Renal pelvis (tissue), 12 donors: ENCODE measurements at places on chromosomes 11 and 22.
A peak's percentile ranks its signal among the peaks of the same experiment; 100 is the strongest.

DNA sequence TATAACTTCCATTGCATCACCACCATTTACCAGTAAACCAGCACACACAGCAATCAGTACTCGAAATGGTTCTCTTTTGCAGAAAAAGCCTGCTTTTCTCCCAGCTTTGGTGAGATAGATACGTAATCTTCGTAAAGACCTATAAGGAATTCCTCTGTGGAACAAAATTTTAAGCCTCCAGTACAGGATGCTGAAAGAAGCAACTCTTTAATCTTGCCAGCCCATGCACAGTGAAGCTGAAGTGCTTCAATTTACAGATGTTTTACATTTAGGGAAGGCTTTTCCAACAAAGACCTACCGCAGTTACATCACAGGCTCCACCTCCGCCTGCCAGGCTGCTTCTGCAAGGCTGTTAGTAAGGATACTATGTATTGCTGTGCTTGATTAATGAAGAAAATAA lies 1.9 kb downstream of the ELMOD1 start:
- no peak for DNase-seq

- no peak for DNase-seq
Observed at GRCh38 chr11:35274909-35275785, 136.2 kb downstream of the CD44 start.

GRCh38 chr22:47361247-47361646 lies 598.8 kb downstream of the TBC1D22A start:
- no peak for DNase-seq

DNA sequence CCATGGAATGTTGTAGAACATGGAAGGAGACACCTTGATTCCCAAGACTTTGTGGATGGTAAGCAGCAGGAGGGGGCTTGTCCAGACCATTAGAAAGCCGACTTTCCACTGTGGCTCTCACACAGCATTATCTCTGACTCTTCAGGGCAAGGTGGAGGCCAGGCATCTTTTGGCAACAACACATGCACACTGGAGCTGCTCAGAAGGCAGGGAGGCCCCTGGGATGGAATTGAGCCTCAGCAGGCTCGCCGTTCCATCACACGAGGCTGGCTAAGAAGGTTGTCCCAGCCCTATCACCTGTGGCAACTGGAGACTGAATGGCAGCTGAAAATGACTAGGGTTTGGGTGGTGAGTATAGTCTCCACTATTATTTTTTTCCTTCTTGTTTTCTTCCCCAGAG lies 76.3 kb upstream of the TMEM45B start:
- DNase-seq: no peak

DNA sequence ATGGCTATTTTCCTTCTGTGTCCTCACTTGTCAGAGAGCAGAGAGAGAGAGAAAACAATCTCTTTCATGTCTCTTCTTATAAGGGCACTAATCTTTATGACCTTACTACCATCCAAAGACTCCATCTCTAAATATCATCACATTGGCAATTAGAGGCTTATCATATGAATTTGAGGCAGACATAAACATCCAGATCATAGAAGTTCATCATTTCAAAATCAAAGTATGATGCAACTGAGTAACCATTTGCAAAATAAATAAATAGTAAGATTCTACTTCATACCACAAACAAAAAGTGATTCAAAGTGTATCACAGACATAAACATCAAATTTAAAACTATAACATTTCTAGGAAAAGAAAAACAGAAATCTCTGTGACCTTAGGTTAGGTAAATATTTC lies 504.7 kb upstream of the ARHGAP42 start:
- no peak for DNase-seq

GRCh38 chr11:69119190-69119589 lies 36.5 kb upstream of the SMIM38 start:
- DNase-seq: no peak

GRCh38 chr11:35927682-35928081 lies 16.2 kb upstream of the LDLRAD3 start:
- no peak for DNase-seq

DNA sequence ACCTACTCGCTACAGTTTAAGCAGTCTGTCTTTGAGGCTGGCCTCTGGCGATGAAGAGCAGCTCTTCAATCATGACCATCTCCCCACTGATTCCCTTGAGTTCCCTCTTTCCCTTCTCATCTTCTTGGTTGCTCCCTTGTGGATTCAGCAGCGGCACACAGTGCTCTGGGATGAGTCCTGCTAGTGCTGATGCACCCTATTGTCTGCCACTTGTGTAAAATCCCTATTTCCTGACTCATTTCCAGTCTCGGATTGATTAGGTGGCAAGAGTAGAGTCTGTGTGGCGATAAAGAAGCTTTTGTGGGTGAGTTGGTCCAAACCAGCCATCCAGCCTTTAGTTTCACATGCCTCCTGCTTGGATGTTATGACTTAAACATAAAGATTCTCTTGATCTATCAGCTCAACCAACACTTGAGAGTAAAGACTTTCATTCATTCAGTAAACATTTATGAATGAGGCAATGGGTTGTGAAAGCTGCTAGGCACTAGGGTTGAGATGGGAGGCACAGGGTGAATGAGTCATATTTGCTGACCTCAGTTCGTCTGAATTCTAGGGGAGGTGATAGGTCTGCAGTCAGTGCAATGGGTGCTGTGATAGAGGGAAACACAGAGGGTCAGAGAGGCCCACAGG lies 219.4 kb upstream of the RAG2 start:
- no peak for DNase-seq

DNA sequence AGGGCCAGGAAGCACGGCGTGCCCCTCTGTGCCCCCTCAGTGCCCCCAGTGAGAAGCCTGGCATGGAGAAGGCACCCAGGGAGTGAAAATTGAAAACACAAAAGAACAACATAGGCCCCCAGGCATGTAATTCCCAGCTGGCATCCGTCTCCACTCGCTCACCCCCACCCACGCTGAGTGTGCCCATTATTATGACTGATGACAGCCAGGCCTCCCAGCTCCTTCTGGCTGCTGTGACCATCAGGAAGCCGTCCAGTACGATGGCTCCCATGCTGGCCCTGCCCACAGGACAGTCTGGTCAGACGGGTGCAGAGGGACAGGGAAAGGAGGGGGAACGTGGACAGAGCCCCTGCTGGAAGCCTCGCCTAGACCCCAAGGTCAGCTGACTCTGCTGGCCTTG lies 30.1 kb downstream of the ELFN2 start:
- no peak for DNase-seq

GRCh38 chr22:39384750-39385480 lies 14.7 kb upstream of the TAB1 start:
- DNase-seq: peak; percentile 10

- no peak for DNase-seq
Observed at GRCh38 chr11:35623621-35624168, 5.4 kb downstream of the FJX1 start.

DNA sequence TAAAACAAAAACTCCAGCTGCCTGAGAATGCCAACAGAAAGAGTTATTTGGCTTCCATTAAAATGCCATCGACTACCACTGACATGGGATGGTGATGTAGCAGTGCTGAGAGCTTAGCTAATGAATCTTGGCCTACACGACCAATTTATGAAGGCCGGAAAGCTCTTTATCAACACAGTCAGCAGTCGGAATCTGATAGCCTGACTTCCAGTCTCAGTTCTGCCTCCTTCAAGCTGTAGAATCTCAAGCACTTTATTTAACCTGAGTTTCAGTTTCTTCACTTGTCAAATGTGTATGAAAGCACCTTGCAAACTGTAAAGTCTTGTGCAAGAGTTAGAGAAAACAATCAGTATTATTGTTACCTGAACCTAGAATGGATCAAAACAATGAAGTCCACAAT lies 335.7 kb upstream of the NARS2 start:
- DNase-seq: no peak

- no peak for DNase-seq
Observed at GRCh38 chr11:134471716-134472455, 59.8 kb upstream of the B3GAT1 start.
